ENCODE measurements at places on chromosomes 13 and 19. TPM values are rescaled to one million over a fixed set of nuclear protein-coding genes. Genes with fewer than 3 reads are reported as not detected.
A peak's percentile ranks its signal among the peaks of the same experiment; 100 is the strongest.

DNA sequence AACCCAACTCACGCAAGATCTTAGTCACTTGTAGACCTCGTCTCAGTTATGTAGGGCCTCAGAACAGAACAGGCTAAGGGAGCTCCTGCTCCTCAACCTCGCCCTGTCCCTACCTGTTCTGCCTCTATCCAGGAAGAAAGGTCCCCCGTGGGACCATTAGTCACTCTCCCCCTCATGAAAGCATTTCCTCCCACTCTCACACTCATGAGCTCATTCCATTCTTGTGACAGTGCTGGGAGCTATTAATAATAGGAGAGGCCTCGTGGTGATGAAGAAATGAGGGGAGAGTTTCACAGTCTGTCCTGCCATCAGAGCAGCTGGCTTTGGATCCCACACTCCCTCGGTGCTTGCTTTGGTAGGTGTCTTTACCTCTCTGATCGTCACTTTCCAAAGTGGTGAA lies 10.2 kb downstream of the PPP2R1A start:
- no peaks in the 10 kb centered on the region for H3K4me1 ChIP-seq
- H3K27me3 ChIP-seq = no peaks in the 10 kb centered on the region
- H3K27ac ChIP-seq = peak overlapping the region; percentile 96
- H3K4me3 ChIP-seq = no peak overlapping the region

DNA sequence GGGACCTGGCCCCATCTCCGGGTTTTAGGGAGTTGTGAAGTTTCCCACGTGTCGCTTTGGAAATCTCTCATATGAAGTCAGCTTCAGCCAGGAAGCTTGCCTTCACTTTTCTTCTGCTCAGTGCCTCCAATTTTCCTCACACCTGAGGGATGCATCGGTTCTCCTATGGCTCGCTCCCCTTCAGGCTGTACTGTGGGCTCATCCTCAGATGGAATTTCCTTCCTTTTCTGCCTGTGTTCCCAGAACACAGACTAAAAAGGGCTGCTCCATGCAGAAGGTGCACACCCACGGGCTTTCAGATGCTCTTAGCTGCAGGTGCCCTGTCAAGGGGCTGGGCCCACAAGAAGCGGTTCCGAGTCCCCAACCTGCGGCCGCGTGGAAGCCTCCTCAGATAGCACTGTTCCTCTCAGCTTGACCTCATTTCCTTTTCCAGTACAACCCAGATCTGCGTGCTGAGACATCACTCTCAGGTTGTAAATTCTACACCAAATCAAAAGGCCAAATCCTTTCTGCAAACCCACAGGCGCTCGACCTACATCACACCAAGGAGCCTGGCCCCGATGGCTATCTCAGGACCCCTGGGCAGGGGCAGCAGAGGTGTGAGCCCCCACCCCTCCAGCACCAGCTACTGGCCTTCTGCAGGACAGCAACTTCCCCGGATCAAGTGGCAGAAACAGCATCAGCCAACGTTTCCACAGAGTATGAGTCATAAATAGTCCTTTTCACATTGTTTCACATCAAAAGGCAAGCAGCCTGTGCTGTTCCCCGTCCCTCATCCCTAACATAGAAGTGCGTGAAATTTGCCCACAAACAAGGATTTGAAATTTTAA lies 275.9 kb downstream of the ZNF536 start:
- H3K27ac ChIP-seq = no peak overlapping the region
- no peak overlapping the region for H3K4me3 ChIP-seq
- H3K27me3 ChIP-seq = no peaks in the 10 kb centered on the region
- DNase-seq = no peak
- H3K36me3 ChIP-seq = no peaks in the 10 kb centered on the region

DNA sequence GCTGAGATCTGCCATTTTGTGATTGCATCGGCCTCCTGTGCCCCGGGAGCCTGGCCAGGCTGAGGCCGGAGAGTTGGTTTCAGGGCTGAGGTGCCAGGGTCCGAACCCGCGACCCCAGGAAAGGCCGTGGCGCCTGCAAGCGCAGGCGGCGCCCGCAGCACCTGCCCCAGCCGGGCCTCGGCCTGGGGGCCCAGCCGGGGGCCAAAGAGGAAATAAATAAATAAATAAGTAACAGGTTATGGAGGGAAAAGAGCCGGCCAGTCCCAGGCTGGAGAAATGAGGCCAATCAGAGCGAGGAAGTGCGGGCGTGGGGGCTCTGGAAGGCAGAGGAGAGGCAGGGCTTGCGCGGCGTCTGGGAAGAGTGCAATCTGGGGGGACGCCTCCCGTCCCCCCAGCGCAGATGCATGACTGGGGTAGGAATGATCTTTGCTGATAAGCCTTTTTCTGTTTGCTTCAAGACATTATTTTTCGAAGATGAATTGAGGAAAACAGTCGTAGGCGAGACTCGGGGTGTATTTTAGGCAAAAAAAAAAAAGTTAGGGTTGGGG lies 145.6 kb upstream of the ZNF536 start:
- no peak for DNase-seq
- peak overlapping the region; percentile 41 for H3K4me3 ChIP-seq
- peaks cover 26% of the 10 kb centered on the region for H3K4me1 ChIP-seq
- no peak overlapping the region for H3K27ac ChIP-seq
- H3K27me3 ChIP-seq = peaks cover 42% of the 10 kb centered on the region

- no peaks in the 10 kb centered on the region for H3K4me1 ChIP-seq
- peak overlapping the region; percentile 69 for H3K27ac ChIP-seq
- no peaks in the 10 kb centered on the region for H3K27me3 ChIP-seq
- DNase-seq = peak; percentile 91
- H3K36me3 ChIP-seq = no peaks in the 10 kb centered on the region
These were observed 29.4 kb downstream of the SPC24 start for GRCh38 chr19:11125994-11126685.

DNA sequence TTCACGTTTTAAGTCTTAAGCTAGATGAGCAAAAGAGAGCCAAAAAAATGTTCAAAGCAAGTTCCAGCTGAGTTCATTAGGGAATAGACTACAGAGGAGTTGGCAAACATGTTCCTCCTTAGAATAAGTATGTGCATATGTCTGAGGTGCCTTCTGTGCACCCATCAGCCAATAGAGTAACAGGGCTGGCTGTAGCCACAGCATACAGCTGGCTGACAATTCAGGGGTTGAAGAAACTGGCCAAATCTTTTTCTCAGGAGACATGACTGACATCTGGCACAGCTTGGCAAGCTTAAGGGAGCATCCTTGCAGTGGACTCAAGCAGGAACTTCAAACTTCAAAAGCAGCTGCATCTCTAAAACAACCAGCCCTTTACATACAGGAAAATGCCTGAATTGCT lies 414.8 kb upstream of the PCDH20 start:
- no peak overlapping the region for H3K4me3 ChIP-seq
- no peak overlapping the region for H3K27ac ChIP-seq
- no peaks in the 10 kb centered on the region for H3K4me1 ChIP-seq
- H3K27me3 ChIP-seq = no peaks in the 10 kb centered on the region
- no peak for DNase-seq

DNA sequence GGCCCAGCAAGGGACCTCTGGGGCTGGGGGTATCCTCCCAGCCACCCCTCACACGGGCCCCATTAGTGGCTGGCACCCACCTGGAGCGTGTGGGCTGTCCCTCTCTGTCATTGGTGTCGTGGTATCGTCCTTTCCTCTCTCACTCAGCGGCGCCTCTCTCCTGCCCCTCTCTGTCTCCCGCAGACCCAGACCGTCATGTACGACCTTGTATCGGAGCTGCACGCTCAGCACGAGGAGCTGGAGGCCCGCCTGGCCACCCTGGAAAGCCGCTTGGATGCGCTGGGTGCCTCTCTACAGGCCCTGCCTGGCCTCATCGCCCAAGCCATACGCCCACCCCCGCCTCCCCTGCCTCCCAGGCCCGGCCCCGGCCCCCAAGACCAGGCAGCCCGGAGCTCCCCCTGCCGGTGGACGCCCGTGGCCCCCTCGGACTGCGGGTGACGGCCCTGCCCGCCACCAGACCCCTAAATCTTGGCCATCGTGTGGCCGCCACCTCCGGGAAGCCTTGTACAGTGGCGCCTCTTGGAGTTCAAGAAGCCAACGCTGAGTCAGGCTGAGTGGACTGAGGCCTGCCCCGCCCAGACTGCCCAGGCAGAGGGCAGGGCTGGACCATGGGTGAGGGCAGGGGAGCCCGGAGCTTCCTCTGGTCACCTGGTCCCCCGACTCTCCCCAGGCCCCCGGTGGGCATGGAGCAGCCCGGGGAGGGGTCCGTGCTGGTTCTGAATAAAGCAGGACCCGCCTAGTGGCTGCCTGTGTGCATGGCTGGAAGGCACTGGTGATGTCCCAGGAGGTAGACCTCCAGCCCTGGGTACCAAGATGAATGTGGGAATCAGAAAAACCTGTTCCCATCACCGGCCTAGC lies 9.8 kb upstream of the ARRDC2 start:
- H3K4me1 ChIP-seq = no peaks in the 10 kb centered on the region
- DNase-seq = no peak
- H3K36me3 ChIP-seq = no peaks in the 10 kb centered on the region
- no peaks in the 10 kb centered on the region for H3K27me3 ChIP-seq

- no peak overlapping the region for H3K27ac ChIP-seq
- no peak overlapping the region for H3K4me3 ChIP-seq
- no peaks in the 10 kb centered on the region for H3K36me3 ChIP-seq
These were observed 414.4 kb downstream of the OLFM4 start for GRCh38 chr13:53442979-53443378.

GRCh38 chr19:4061178-4061682 lies 5.5 kb downstream of the ZBTB7A start:
- peak overlapping the region; percentile 98 for H3K27ac ChIP-seq
- H3K4me1 ChIP-seq = peaks cover 57% of the 10 kb centered on the region
- peak; percentile 85 for DNase-seq
- H3K36me3 ChIP-seq = no peaks in the 10 kb centered on the region

DNA sequence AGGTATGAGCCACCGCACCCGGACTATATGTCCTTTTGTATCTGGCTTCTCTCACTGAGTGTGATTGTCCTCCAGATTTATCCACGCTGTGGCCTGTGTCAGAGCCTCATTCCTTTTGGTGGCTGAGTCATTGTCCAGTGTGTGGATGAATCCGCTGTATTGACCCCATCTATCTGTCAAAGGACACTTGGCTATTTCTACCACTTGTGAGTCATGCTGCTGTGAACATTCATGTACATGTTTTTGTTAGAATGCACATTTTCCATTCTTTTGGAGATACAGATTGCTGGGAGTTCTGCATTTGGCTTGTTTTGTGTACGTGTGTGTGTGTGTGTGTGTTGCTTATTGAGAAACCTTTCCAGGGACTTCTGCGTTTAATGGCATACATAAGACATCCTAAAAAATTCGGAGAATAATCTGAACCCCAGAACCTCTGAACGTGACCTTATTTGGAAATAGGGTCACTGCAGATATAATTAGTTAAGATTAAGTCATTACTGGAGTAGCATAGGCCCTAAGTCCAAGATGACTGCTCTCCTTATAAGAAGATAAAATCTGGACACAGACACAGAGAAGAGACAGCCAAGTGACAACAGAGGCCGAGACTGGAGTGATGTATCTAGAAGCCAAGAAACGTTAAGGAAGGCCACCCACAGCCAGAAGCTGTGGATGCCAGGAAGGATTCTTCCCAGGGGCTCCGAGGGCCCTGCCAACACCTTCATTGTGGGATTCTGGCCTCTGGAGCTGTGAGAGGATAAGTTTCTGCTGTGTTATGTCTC lies 4.9 kb upstream of the GIPC3 start:
- peaks cover 6% of the 10 kb centered on the region for H3K4me1 ChIP-seq
- H3K4me3 ChIP-seq = no peak overlapping the region
- DNase-seq = no peak
- no peaks in the 10 kb centered on the region for H3K36me3 ChIP-seq
- H3K27ac ChIP-seq = peak overlapping the region; percentile 11

DNA sequence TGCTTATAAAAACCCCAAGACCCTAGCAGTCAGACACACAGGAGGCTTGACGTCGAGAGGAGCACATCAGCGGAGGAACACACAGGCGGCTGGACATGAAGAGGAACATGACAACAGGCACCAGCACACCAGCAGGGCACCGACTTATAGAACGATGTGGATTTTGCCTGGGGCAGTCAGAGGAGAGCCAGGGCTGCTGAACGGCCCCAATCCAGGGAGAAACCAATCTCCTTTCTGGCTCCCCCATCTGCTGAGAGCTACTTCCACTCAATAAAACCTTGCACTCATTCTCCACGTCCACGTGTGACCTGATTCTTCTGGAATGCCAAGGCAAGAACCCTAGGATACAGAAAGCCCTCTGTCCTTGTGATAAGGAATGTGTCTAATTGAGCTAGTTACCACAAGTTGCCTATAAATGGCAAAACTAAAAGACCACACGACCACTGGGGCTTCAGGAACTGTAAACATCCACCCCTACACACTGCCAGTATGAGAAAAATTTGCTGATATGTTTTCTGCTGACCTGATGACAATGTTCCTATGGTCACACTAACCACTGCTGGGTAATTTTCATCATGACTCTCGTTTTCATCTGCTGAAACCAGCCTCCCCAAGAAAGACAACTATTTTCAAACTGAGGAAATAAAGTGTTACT lies 35.8 kb upstream of the CEACAM21 start:
- no peak overlapping the region for H3K4me3 ChIP-seq
- no peaks in the 10 kb centered on the region for H3K36me3 ChIP-seq
- no peak overlapping the region for H3K27ac ChIP-seq
- H3K27me3 ChIP-seq = no peaks in the 10 kb centered on the region

- H3K27ac ChIP-seq = no peak overlapping the region
- H3K27me3 ChIP-seq = no peaks in the 10 kb centered on the region
- no peaks in the 10 kb centered on the region for H3K4me1 ChIP-seq
- no peak overlapping the region for H3K4me3 ChIP-seq
- DNase-seq = peak; percentile 56
These were observed 15.7 kb downstream of the PNPLA6 start for GRCh38 chr19:7550987-7551761.

DNA sequence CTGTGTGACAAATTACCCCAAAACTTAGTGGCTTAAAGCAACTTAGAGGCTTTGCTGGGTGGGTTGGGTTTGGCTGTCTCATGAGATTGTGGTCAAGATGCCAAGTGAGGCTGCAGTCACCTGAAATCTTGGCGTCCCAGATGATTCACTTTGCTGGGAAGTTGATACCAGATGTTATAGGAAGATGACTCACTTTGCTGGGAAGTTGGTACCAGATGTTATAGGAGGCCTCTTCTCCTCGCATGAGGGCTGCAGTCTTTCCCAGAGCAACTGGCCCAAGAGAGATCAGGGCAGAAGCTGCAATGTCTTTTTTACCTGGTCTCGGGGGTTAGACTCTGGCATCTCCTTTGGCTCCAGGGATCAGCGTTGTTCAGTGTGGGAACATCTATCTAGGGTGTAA lies 16.8 kb downstream of the TEX29 start:
- no peak for DNase-seq
- H3K4me1 ChIP-seq = no peaks in the 10 kb centered on the region
- H3K4me3 ChIP-seq = no peak overlapping the region
- no peaks in the 10 kb centered on the region for H3K27me3 ChIP-seq
- H3K27ac ChIP-seq = no peak overlapping the region

DNA sequence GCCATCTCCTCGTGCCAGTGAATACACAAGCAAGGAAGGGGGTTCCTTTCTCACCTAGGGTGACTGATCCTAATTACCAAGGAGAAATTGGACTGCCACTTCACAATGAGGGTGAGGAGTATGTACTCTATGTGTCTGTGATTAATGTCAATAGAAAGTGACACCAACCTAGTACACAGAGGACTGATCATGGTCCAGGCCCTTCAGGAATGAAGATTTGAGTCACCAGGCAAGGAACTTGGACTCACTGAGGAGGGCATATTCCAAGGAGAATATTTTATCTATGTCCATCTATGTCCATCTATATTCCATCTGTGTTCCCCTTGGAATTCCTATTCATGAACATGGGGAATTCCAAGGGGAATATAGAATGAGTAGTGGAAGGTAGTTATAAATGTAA lies 9.2 kb upstream of the ALOX5AP start:
- no peaks in the 10 kb centered on the region for H3K4me1 ChIP-seq
- no peak for DNase-seq
- H3K27ac ChIP-seq = no peak overlapping the region
- no peaks in the 10 kb centered on the region for H3K36me3 ChIP-seq
- H3K4me3 ChIP-seq = no peak overlapping the region

The ZNF571 gene
- 15.5 TPM for total RNA-seq

The ATP8A2 gene
- not detected for total RNA-seq

The LHB gene
- not detected for total RNA-seq

The KASH5 gene
- not detected for total RNA-seq

The FUT6 gene
- total RNA-seq = not detected

The ZNF528 gene
- total RNA-seq = 48.6 TPM

The ILF3 gene
- 73.5 TPM for total RNA-seq
